ENCODE measurements at places on chromosomes 7 and 10. TPM values are rescaled to one million over a fixed set of nuclear protein-coding genes. Genes with fewer than 3 reads are reported as not detected.

Gene PLEKHS1
- under 0.01 TPM for total RNA-seq

Gene SPDYE2B
- not detected for total RNA-seq

Gene PDGFA
- 61.3 TPM for total RNA-seq

Gene CTAGE4
- total RNA-seq, result not detected

Gene AP3M1
- 63.1 TPM for total RNA-seq

Gene NOBOX
- not detected for total RNA-seq

Gene SFTPD
- total RNA-seq, result 0.29 TPM

Gene OPALIN
- total RNA-seq, result not detected

Gene TFAM
- total RNA-seq, result 28.4 TPM

Gene MACC1
- not detected for total RNA-seq

Gene NDUFA5
- total RNA-seq, result 27.4 TPM

Gene CYP2C8
- not detected for total RNA-seq

Gene EFCAB10
- total RNA-seq, result 0.29 TPM

Gene PWWP2B
- 15.8 TPM for total RNA-seq
